NCI-H69 (cell line): ENCODE measurements at places on chromosomes 13 and 19.
A peak's percentile ranks its signal among the peaks of the same experiment; 100 is the strongest.

DNA sequence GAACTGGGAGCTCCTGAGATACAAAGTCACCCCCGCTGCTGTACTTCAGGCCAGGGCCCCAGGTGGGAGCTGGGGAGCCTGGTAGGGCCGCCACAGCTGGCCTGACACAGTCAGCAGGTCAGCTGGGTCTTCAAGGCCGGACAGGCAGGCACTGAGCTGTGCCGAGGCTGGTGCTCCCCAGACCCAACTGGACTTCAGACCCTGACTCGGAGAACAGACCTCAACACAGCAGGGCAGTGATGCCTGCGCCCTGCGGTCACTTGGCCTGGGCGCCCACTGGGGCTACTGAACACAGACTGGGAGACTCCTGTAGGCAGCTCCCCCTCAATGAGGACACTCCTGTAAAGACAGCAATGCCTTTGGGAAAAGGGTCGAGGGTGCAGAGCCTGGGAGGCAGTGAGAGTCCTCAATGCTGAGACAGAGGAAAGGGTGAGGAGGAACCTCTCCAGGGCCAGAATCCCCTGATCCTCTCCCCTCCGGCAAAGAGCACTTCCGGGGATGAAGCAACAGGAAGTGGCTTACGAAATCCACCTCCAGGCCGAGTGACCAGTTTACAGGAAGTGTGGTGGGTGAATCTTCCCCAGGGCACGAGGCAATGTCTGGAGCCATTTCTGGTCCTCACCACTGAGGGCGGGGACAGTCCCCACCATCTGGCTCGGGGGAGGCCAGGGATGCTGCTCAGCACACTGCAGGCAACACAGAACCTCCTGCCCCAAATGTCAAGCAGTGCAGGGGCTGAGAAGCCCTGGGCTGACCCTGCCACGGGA lies 40.8 kb upstream of the ISYNA1 start:
- peak; percentile 86 for DNase-seq

- no peak for DNase-seq
Observed at GRCh38 chr13:99208845-99209527, 8.3 kb downstream of the UBAC2 start.

DNA sequence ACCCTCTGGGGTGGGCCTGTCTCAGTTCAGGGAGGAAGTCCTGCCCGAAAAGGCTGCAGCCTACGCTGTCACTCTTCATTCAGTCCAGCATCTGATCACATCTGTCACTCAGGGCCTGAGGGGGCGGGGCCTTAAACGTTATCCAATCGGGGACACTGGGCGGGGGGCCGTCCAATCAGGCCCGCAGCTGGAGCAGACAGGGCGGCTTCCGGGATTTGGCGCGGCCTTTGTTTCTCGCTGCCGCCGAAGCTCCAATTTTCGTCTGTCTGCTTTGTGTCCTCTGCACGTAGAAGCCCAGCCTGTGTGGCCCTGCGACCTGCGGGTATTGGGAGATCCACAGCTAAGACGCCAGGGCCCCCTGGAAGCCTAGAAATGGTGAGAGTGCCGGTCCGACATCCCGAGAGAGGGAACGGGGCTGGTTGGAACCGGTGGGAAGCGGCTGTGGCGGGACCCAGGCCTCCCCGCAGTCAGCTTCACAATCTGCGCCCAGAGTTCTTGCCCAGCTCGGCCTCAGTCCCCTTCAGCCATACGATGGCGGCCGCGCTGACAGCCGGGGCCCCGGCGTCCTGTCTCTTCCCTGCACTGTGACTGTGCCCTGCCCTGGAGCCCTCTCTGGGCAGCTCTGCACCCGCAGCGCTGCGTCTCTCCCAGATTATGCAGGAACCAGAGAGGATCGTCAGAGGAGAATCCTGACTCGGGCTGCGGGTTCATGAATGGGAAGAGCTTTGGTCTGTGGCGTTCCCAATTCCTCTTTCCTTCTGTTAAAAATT lies at the start of gene ZNF730:
Gene ZNF730 (plus strand): TSS at position 224 of the 770 bp plus-strand sequence. CDS start 149 bp downstream, at position 373.
- no peak for DNase-seq

GRCh38 chr13:24557081-24557480 lies 44.5 kb upstream of the PARP4 start:
- no peak for DNase-seq

GRCh38 chr13:105278943-105279381 lies 1256.5 kb downstream of the EFNB2 start:
- DNase-seq, result no peak

DNA sequence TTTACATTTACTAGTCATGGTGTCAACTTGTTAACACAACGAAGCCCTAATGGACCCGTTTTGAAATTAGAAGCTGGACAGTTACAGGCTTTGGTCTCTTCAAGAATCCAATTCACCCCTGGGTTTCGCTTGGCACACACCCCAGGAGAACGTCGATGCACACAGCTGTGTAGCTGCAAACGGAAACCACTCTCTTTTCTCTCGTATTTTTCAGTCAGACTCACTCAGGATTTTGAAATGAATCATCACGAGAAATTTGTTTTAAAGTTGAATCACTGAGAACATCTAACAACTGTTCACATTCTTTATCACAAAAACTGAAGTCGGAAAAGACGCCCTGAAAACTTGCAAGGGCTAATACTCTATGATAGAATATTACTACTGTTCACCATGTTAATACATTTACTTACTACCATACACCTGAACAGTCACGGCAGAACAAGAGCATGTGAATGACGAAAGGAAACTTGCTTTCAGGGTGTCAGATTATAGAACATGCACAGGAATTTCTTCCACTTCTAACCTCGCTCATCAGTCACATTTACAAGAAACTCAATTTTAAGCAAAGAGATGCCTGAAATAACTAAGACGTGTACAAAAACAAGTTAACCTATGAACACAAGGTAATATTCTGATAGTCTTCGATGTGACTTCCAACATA lies 4.7 kb downstream of the PNMA8A start:
- no peak for DNase-seq

DNA sequence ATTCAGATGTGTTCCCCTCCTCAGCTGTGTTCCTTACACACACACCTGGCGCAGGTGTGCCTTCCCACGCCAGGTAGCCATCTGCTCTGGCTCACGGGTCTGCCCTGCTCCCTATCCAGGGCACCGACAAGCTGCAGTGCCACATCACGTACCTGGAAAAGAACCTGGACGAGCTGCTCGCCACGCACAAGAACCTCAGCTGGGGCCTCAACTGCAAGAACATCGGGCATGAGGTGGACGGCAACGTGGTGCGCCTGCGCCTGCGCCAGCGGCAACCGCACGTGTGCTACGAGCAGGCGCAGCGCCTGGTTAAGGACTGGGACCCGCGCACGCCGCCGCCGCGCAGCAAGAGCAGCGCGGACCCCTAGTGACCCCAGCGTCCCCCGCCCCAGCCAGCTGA lies 26.5 kb upstream of the CASP14 start:
- no peak for DNase-seq

GRCh38 chr13:94369972-94370436 lies 109.5 kb downstream of the DCT start:
- peak; percentile 55 for DNase-seq
